ENCODE measurements at places on chromosomes 2 and 18.

GRCh38 chr2:71078624-71079023 is 10.2 kb downstream of the NAGK start:
- no peak for DNase-seq

GRCh38 chr18:42901161-42901560 is 214.3 kb downstream of the RIT2 start:
- no peak for DNase-seq

- no peak for DNase-seq
Observed at GRCh38 chr18:59416818-59417217, 57.8 kb upstream of the LMAN1 start.

- peak; percentile 24 for DNase-seq
Observed at GRCh38 chr2:950080-950966, at the start of gene SNTG2. TSS of gene SNTG2 (plus strand) at chr2:950849. CDS start at chr2:950997, 148 bp downstream.

GRCh38 chr18:60943297-60943696 is 389.9 kb upstream of the CDH20 start:
- no peak for DNase-seq

DNA sequence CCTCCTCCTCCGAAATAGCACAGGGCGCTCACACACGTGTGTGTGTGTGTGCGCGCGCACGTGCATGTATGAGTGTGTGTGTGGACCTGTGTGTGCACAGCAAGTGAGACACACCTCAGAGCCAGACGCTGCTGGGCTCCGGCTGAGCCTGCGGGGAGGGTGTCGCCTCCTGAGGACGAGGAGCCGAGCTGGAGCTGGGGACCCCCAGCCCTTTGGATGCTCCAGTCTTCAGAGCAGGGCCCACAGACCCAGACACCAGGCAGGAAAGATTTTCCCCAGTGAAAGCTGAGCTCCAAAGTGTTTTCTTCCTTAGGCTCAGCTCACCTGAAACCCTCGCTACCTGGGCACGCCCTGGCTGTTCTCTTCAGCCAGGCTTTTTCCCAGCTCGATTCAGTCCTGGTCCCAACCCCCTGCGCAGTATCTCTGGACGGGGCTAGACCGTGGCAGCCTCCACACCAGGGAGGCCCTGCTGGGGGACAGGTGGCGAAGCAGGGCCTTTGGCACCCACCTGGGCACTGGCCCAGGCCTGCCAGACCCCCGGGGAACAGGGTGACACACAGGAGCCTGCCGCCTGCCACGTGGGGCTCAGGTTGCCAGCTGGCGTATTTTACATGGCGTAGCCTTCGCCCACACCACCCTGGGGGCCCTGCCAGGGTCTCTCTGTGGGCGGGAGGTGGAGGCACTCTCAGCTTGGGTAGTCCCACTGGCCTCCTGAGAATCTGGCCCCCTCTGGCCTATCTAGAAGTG is 36.2 kb downstream of the PDIA6 start:
- DNase-seq, result no peak

GRCh38 chr2:231461516-231461971 is 2.7 kb downstream of the NCL start:
- DNase-seq, result no peak

DNA sequence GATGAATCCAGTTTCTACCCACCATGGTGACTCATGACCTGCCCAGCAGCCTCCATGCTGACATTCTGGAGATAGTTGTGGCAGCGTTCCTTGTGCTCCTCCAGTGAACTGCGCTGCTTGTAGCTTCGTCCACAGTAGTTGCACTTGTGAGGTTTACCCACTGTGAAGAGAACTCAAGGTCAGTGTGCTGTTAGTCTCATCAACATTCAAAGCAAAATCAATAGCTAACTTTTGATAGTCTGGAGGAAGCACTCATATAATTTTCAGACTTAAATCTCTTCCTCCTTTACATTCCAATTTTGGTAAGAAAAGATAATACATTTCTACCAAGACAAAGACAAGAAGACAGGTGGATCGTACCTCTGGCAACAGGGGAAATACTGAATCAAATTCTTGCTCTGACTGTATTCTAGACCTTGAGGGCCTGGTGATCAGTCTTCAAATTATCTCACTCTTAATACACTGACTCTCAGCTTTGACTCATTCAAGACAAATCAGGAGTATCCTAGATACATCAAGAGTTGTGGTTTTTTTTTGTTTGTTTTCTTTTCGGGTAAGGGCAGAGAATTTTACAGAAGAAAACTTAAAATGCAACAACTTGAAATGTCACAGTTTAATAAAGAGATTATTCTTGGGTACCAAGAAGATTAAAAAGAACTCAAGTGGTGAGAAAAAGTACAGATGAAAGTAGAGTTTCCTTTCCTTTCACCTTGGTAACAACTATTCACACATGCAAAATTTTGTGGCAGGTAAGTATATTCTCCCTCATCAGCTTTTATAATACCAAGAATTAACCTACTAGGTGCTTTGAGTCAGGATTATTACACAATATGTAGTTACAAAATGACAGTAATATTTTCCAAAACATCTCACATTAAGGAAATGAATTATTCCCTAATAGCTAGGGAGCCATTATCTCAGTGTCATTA is 129.2 kb downstream of the IKZF2 start:
- DNase-seq, result no peak
